BJ (cell line): ENCODE measurements at places on chromosomes 3 and 15.

DNA sequence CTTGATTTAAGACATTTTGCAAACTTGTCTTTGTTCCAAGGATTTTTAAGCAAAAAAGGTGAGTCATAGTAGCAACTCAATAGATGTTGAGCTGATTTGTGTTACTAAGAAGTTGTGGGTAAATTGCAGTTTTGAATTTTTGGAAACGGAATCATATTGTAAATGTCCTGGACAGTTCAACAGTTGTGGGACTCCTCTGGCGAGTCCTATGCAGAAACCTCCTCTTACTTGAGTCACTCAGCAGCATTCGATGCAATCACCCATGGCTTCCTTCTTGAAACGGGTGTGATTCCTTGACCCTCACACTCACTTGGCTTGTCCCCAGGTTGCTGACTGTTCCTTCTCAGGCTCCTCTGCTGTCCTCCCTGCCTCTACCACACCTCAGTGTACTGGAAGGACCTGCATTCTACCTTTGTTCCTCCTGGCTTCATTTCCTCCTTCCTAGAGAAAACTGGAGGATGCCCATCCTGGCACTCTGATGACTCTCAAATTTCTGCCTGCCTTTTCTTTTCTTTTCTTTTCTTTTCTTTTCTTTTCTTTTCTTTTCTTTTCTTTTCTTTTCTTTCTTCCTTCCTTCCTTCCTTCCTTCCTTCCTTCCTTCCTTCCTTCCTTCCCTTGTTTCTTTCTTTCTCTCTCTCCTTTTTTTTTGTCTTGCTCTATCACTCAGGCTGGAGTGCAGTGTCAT lies 52.8 kb upstream of the DGKG start:
- peak; percentile 65 for DNase-seq

GRCh38 chr3:186997061-186997460 lies 66.7 kb downstream of the ST6GAL1 start:
- no peak for DNase-seq

GRCh38 chr3:137012097-137012501 lies 54.3 kb downstream of the IL20RB start:
- DNase-seq: no peak

GRCh38 chr3:15498431-15499214 lies 22.9 kb downstream of the COLQ start:
- DNase-seq: no peak

GRCh38 chr3:33041909-33042308 lies 55.0 kb downstream of the GLB1 start:
- DNase-seq: no peak

- DNase-seq: no peak
Measured at GRCh38 chr3:98172621-98173020, 6.1 kb downstream of the OR5H15 start.

- no peak for DNase-seq
Measured at GRCh38 chr3:143363276-143363675, 243.7 kb downstream of the CHST2 start.

DNA sequence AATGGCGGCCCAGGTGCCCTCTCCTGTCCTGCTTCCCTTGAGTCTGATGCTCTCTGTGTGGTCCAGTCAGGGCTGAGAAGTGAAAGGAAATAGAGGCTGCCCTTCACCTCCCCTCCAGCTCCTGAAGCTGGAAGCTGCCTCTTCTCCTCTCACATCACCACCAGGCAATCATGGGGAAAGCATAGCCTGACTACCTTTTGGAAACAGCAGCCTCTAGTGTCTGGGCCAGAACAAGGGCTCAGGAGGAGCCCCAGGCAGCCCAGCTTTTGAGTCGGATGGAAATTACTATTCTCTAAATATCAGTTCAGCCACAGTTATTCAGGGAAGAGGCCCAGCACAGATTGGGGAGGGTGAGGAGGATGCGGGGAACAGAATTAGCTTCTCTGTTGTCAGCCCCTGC lies 43.3 kb upstream of the CCDC174 start:
- DNase-seq: no peak

- no peak for DNase-seq
Measured at GRCh38 chr15:42576776-42577175, 1.4 kb downstream of the STARD9 start.

DNA sequence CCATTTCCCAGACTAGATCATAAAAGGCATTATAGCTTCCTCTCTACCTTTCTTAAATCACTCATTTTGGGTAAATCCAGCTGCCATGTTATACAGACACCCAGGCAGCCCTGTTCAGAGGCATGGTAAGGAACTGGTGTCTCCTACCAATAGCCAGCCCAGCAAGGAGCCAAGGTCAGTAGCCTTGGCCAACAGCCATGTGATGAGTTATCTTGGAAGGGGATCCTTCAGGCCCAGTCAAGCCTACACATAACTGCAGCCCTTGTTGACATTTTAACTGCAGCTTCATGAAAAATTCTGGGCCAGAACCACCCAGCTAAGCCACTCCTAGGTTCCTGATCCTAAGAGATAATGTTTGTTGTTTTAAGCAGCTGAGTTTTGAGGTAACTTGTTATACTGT lies 29.0 kb upstream of the ZMAT3 start:
- DNase-seq: no peak

GRCh38 chr3:19866751-19867347 lies 67.2 kb downstream of the EFHB start:
- DNase-seq: no peak

DNA sequence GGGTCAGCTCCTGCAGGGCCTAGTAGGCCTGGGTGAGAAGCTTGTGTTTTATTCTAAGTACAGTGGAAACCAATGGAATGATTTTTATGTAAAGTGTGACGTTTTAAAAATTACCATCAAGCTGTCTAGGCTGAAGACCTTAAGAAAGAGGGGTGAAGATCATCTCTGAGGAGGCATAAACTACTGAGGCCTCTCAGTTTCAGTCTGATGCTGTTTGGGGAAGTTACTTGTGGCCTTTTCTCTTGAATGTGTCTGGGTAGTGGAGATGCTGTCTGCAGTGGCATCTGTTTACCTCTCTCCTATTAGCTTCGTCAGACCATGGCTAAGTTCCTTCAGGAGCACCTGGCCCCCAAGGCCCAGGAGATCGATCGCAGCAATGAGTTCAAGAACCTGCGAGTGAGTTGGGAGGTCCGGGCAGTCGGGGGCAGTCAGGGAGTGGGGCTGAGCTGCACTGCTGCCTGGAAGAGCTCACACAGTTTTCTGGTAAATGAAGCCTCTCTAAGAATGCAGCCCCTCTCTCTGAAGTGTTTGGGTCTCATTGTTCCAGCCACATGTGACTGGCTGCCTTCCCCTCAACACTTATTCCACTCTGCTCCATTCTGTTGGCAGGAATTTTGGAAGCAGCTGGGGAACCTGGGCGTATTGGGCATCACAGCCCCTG lies 1.9 kb downstream of the IVD start:
- DNase-seq: no peak

GRCh38 chr3:21152555-21152954 lies 598.5 kb downstream of the ZNF385D start:
- DNase-seq: no peak

DNA sequence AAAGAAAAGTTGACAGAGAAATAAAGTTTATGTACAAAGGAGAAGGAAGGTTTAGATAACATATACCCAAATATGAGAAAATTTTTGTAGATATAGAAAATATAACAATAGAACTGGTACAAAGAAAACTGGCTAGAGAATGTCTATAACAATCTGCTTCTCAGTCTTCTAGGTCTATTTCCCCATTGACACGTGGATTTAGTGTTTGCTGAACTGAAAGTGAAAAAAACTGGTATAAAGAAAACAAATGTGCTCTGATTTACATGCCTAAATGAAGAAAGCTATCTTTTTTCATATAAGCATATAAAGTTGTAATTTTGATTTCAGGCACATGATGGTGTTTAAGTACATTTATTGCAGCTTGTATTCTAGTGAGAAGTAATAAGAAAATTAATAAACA lies 9.8 kb downstream of the KCNMB2 start:
- no peak for DNase-seq

GRCh38 chr3:278300-279064 lies 81.9 kb downstream of the CHL1 start:
- no peak for DNase-seq

DNA sequence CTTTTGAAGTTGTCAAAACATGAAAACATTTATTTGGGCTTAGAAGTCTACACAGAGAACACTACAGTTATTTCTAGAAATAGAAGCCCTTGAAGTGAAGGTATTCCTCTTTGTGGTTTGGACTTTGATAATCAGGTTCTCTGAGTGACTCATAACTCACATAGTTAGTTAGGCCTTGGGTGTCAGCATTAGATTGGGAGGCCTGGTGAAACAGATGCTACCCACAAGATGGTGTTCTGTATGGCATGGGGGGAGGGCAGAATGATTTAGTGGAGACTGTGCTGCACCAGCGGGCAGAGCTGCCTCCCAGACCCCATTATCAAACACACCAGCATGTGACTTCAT lies 108.9 kb upstream of the ETV5 start:
- DNase-seq: no peak

DNA sequence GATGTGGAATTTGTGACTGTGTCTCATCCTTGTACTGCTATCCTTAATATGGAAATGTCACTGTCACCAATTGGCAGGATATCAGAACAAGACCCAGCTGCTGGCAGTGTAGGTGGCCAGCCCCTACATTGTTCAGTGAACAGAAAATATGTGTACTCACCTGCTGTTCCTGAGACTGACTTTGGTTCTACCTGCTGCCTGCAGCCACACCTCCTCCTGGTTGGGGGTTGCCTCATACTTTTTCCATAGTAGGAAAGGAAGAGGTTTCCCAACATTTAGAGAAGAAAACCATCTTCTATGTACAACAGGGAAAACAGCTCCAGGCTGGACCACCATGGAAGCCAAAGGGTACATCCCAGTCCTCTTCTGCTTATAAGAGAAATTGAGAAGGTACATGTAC lies 35.9 kb downstream of the SLC12A1 start:
- DNase-seq: no peak

DNA sequence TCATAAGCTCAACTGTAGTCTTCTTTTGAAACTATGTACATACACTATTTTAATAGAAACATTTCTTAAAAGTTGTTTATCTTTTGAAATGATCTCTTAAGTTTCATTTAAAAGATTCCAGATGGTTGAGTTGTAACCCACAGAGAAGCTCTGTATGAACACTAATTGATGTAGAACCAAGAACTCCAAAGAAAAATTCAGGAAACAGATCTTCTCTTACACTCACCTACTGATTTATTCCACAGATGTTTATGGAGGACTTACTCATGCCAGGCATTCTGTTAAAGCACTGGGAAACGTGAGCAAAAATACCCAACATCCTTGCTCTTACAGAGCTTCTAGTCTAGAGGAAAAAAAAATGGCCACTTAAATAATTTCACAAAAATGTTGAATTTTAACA lies 551.1 kb downstream of the NAALADL2 start:
- DNase-seq: peak; percentile 81

GRCh38 chr15:60591496-60592370 lies 112.8 kb upstream of the ICE2 start:
- DNase-seq: no peak

- DNase-seq: no peak
Measured at GRCh38 chr15:50697109-50697797, 10.7 kb upstream of the TRPM7 start.

GRCh38 chr3:135922903-135923250 lies 42.7 kb upstream of the PPP2R3A start:
- DNase-seq: no peak
